Right renal cortex interstitium (tissue), 3 donors: ENCODE measurements at places on chromosomes 3 and 15. TPM values are rescaled to one million over a fixed set of nuclear protein-coding genes. Genes with fewer than 3 reads are reported as not detected.

The PLSCR4 gene
- polyA plus RNA-seq = 19.3 TPM

The STAB1 gene
- polyA plus RNA-seq = 34.8 TPM

- DNase-seq = no peak
Measured at GRCh38 chr3:55611121-55611520, 124.0 kb upstream of the WNT5A start.

- no peak for DNase-seq
Measured at GRCh38 chr3:152376351-152377183, 107.8 kb downstream of the MBNL1 start.

DNA sequence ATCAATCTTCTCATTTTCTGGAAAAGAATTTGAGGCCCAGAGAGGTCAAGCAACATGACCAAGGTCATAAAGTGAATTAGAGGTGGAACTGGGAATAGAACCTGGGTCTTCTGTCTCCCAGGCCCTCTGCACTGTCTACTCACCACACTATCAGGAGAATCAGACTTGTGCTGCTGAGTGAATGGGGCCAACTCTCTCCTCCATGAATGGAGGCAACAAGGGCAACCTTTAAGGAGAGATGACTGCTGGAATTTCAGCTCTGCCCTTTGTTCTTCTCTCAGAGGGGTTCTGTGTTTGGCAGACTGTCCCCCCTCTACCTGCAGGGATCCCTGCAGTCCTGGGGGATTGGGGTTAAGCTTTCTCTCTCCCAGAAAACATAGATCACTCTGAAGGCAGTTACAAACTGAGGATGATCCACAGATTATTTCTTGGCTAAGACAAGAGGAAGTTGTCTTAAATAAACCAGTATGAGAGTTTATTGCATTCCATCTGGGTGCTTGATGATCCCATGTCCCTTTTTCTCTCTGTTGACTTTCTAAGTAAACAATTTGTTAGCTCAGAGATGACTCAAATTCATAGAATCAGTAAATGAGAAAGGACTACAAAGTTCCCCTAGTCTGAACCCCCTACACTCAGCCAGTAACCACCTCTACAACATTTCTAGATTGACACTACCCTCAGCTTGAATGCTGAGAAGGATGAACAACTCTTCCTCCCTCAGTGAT is 99.0 kb upstream of the LIPC start:
- no peak for DNase-seq

GRCh38 chr3:133591271-133591742 is 17.8 kb downstream of the CDV3 start:
- DNase-seq = no peak

GRCh38 chr3:194755671-194756459 is 70.2 kb downstream of the FAM43A start:
- DNase-seq = no peak

DNA sequence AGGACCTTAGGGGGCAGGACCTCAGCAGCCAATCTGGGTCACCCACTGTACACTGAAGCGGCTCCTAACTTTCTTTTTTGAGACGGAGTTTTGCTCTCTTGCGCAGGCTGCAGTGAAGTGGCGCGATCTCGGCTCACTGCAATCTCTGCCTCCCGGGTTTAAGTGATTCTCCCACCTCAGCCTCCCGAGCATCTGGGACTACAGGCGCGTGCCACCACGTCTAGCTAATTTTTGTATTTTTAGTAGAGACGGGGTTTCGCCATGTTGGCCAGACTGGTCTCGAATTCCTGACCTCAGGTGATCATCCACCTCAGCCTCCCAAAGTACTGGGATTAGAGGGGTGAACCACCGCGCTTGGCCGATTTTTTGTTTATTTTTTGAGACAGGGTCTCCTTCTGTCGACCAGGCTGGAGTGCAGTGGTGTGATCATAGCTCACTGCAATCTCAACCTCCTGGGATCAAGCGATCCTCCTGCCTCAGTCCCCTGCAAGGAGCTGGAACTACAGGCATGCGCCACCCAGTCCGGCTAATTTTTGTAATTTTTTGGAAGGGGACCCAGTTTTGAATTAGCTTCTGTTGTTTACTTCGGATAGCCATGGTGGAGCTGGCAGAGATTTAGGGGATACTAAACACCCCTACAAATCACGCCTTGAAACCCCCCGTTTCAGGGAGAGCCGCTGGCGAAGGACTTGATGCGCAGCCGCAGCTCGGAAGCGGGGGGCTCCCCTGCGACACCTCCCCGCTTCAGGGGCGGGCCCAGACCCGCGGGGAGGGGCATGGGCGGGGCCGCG is 1.5 kb upstream of the CLK3 start:
- DNase-seq = no peak

GRCh38 chr3:119457246-119457645 is 6.2 kb downstream of the TMEM39A start:
- no peak for DNase-seq
